ENCODE measurements at places on chromosomes 5 and 9. TPM values are rescaled to one million over a fixed set of nuclear protein-coding genes. Genes with fewer than 3 reads are reported as not detected.

Gene ZBTB26
- total RNA-seq, result 6.1 TPM

Gene TAF11L5
- not detected for total RNA-seq

DNA sequence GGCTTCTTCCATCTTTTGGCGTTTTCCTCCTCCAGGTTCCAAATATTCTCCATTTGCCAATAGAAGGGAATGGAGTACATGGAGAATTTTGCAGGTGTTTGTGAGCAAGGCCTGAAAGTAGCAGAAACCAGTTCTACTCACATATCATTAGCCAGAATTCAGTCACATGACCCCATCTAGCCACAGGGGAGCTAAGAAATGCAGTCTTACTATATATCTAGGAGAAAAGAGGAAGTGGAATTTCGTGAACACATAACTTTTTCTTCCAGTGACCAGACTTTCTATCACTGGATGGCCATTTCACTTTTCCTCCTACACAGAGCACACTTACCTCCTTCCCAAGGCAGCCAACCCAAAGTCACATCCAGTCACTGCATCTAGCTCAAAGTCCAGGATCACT is 55.1 kb downstream of the LOX start:
- H3K27me3 ChIP-seq, result no peaks in the 10 kb centered on the region
- peaks cover 44% of the 10 kb centered on the region for H3K36me3 ChIP-seq
- peaks cover 12% of the 10 kb centered on the region for H3K4me1 ChIP-seq

GRCh38 chr5:1204693-1205242 is 3.4 kb downstream of the SLC6A19 start:
- DNase-seq, result no peak
- H3K4me3 ChIP-seq, result no peak overlapping the region
- no peaks in the 10 kb centered on the region for H3K36me3 ChIP-seq
